ENCODE measurements at places on chromosomes 12 and 14. TPM values are rescaled to one million over a fixed set of nuclear protein-coding genes. Genes with fewer than 3 reads are reported as not detected.

Gene MYO1H
- not detected for total RNA-seq

DNA sequence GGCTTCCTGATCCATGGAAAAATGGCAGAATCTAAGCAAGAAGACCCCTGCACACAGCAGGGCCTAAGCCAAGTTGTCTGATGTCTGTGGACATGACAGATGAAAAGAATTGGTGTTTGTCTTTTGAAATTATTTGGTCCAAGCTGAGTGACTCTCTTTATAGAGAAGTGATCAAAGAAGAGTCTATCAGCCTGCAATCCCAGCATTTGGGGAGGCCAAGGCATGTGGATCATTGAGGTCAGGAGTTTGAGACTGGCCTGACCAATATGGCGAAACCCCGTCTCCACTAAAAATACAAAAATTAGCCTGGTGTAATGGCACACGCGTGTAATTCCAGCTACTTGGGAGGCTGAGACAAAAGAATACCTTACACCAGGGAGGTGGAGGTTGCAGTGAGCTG lies 64.8 kb upstream of the TUNAR start:
- no peak for DNase-seq

Gene GLIPR1L2
- total RNA-seq: not detected

- DNase-seq: no peak
Observed at GRCh38 chr14:20707622-20708021, 19.1 kb downstream of the ANG start.

DNA sequence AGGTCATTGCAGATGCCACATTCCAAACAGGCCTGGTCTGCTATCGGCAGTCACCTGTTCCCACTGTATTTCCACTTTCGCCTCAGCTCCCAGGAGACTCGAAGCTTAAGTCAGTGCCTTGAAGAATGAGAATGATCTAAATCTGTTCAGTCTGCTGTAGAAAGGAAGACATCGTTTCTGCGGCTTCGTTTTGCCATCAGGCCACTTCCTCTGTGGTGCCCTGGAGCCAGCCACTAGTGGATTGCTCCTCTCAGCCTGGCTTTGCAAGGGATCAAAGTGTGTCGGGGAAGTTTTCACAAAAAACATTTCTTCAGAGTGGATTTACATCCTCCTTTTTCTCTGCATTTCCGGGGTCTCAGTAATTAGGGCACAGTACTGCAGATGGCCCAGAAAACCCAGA lies 66.7 kb downstream of the AACS start:
- DNase-seq: no peak

DNA sequence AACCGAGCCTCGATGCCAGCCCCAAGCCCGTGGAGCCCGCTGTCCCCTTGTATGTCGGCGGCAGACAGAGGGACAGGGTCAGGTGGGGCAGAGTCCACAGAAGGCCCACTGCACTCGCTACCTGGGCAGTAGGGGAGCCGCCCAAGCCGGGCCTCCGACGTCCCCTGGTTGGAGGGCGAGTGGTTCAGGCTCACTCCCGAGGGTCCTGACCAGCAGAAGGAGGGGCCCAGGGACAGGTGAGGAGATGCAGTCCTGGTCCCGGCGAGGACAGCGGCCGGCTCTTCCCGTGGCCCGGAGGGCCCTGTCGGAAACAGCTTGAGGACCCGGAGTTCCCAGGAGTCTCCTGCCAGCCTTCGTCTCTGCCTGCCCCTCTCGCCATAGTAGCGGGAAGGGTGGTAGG lies 216.7 kb upstream of the SFSWAP start:
- no peak for DNase-seq

GRCh38 chr14:72647782-72648181 lies 246.1 kb downstream of the DPF3 start:
- no peak for DNase-seq

- no peak for DNase-seq
Observed at GRCh38 chr12:55554296-55554695, 4.9 kb downstream of the OR6C4 start.

DNA sequence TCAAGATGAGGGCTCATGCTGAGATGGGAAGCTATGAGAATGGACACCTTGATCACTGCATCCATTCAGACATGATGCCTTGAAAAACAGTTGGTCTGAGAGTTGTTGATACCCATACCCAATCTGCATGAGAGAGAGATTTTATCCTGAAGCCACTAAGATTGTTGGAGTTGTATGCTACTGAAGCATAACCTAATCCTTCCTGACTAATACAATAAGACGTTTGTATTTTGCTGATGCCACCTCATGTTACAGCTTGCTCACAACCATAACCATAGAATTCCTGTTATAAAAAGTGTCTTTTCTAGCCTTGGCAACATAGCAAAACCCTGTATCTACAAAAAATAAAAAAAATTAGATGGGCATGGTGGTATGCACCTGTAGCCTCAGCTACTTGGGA lies 12.7 kb upstream of the SERPINA1 start:
- no peak for DNase-seq

Gene PTPRR
- total RNA-seq: 0.08 TPM
